NCI-H2171 treated with DMSO at 0.1 percent for 48 hours (cell line): ENCODE measurements at places on chromosomes 2 and 18.

DNA sequence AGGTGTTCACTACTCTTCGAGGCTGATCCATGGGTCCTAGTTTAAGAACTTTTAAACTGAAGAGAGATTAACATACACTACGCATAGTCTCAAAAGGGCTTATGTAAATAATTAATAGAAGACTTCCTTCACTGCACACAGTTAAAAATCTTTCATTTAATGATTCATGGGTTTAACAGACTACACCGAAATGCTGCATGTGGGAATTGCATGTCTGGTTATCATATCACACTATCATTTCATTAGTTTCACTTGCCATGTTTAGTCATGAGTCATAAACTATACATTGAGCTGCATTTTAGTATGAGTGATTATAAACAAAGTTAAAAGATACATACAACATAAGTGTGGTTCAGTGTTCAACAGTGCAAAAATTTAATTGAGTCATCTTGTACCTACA lies 31.2 kb downstream of the GLS start:
- no peak for DNase-seq

DNA sequence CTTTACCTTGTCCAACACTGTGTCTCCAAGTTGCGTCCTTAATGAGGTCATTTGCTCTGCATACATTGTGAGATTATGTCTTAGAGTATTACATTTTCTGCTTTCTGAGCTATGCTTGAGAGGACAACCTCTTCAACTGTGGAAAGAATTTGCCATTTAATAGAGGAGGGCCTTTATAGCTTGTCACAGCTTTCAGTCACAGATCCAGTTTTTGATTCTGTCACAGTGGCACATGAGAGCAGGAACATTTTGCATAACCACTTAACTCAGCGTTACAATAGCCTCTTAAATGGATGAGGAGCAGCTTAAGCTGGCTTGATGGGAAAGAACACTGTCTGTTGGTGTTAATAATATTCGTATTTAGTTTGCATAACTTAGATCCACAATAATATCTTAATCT lies 63.0 kb downstream of the RHBDD1 start:
- no peak for DNase-seq

GRCh38 chr2:24015562-24016375 lies 5.9 kb downstream of the MFSD2B start:
- DNase-seq: no peak

DNA sequence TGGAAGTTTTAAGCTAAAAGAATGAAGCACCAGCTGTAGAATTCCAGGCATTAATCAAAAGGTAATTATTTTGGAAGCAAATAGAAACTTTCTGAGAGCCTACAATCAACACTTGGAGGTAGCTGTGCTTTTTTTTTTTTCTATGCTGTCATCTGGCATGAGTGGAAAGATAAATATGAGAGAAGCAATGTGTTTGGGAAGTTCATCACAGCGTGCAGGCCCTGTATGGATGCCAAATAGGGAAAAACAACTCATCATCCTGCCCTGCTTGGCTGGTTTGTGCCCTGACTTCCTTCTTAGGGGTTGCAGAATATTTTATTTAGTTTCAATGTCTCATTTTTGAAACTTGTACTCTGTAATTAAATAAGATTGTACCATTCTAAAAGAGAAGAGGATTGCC lies 437.4 kb downstream of the PIK3C3 start:
- peak; percentile 54 for DNase-seq

DNA sequence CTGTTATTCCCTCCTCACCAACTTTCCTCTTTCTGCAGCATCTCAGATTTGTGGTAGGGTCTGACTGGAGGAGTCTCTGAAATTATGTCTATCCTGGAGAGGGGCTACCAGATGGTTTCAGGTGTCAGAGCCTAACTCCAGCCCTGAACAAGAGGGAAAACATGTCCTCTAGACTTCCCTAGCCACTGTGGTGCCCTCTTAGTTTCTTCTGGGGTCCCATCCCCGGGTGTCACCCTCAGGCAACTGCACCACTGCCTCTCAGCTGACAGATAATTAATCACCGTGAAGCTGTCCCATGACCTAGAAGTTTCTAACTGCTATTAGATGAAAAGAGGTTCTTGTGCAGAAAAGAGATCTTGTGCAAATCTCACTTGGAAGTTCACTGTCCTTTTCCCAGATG lies 95.1 kb upstream of the CELF4 start:
- no peak for DNase-seq

DNA sequence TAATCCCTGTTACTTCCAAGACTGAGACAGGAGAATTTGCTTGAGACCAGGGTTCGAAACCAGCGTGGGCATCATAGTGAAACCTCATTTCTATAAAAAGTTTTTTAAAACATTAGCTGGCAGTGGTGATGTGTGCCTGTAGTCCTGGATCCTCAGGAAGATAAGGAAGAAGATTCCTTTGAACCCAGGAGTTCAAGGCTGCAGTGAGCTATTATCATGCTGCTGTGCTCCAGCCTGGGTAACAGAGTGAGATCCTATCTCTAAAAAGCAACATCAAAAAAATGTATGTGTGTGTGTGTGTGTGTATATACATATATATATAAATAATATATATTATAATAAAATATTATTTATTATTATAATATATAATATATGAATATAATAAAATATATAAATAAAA lies 1417.6 kb upstream of the CDH2 start:
- no peak for DNase-seq

GRCh38 chr2:46719487-46719886 lies 196.1 kb downstream of the MCFD2 start:
- DNase-seq: no peak

- DNase-seq: peak; percentile 93
Observed at GRCh38 chr2:26649322-26649721, 8.2 kb upstream of the CIB4 start.
